ENCODE measurements at places on chromosomes 1 and 21. TPM values are rescaled to one million over a fixed set of nuclear protein-coding genes. Genes with fewer than 3 reads are reported as not detected.

GRCh38 chr1:165942927-165943597, 115.6 kb downstream of the UCK2 start:
- no peak for DNase-seq

- DNase-seq, result no peak
Measured at GRCh38 chr1:201842472-201843027, 13.6 kb downstream of the IPO9 start.

DNA sequence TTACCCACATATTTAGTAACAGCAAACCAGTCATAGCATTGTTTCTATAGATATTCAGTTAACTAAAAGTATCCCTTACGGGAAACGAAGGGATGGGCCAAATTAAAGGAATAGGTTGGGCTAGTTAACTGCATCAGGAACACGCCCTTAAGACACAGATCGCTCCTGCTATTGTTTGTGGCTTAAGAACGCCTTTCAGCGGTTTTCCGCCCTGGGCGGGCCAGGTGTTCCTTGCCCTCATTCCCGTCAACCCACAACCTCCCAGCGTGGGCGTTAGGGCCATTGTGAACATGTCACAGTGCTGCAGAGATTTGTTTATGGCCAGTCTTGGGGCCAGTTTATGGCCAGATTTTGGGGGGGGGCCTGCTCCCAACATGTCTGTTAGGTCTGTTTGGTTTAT, 14.7 kb downstream of the TNFRSF18 start:
- no peak for DNase-seq

GRCh38 chr1:208533746-208534598, 289.8 kb upstream of the PLXNA2 start:
- no peak for DNase-seq

DNA sequence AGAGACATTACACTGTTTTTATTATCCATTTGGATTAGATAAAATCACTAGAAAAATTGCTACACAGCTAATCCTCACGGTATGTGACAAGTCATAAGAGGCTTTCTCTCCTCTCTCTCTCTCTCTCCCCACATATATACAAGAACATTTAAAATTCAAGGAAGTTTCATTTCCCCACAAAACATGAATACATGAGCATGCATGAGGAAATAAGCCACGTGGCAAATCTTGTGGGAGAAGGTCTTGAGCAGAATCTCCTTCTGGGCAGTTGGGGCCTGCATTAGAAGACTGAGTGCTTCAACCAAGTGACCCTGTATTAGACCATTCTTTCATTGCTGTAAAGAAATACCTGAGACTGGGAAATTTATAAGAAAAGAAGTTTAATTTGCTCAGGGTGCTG, 1313.1 kb downstream of the MRPL39 start:
- DNase-seq, result no peak

DNA sequence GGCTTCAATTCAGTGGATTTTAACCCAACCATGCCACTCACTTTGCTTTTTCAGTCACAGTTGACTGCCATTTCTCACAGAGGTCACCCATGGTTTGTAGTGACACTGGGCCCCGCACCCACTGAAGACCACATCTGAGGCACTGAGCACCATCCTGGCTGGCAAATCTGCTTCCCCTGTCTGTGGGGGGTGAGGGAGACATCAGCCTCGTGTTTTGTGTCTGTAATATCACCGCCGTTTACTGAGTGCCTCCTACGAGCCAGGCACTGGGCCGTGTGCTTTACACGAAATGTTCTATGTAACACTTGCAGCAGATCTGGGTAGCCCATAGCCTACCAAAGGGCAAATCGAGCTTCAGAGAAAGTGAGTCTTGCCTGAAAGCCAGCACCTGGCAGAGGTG, 161.8 kb downstream of the PGBD5 start:
- DNase-seq, result no peak

GRCh38 chr1:75274920-75275506, 140.8 kb downstream of the LHX8 start:
- DNase-seq, result no peak

GRCh38 chr1:30842697-30843354, 65.7 kb downstream of the SDC3 start:
- no peak for DNase-seq

DNA sequence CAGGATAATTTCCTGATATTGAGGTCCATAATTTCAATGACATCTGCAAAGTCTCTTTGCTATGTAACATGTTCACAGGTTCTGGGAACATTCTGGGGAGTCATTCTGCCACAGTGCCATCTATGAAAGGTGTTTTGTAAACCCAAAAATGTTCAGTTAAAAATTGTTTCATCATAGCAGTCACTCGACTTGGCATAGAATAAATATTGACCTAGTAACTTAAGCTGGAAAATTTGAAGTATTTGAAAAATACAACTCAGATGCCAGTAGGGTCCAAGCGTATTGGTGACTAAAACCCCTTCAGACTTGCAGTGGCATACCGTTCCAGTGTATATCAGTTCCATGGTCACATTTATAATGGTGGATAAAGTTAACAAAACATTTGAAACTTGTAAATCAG, 6.8 kb downstream of the DESI2 start:
- no peak for DNase-seq

DNA sequence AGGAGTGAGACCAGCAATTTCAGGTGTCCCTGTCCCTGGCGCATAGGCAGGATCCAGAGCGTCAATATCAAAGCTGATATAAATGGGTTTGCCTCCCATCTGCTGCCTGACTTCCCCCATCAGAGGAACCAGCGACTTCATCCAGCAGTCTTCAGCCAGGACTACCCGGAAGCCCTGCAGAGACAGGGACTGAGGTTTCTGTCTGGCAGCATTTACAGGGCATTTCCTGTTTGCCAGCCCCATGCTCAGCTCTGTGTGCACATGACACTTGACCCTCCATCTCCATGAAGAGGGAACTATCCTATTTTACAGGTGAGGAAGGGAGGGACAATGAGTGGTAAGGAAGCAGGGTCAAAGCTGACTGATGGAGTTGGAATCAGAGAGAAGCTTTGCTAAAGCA, 7.2 kb downstream of the AGMAT start:
- no peak for DNase-seq

DNA sequence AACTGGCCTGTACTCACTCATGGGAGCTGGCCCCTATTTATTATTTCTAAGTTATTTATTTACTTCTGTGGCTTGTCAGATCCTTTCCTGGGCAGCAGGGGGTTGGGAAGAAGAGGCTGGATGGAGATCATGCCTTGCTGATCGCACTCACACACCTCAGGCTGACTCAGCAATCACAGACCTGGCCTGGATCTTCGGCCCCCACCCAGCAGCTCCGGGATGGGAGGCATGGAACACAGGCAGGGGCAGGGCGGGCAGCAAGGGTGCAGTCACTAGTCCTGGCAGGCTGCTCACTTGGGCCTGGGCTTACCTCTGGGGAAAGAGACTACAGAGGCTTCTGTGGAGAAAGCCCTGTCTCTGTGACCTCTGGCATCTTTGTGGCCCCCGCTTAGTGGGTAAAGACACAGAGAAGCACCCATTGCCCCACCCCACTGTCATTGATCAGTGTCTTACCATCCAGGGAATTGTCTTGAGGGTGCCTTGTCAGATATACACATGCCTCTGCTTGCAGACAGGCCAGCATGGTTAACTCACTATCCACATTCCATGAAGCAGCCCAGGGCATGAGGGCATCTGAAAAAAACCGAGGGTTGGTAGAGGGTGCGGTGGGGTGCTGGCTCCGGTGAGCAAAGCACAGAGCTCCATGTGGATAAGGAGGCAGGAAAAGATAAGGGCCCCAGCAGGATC, 3.7 kb downstream of the ARTN start:
- DNase-seq, result no peak

Gene PRKAA2
- 4.8 TPM for total RNA-seq

Gene GABRD
- 0.72 TPM for total RNA-seq

Gene TMEM54
- total RNA-seq, result 21.7 TPM

Gene EIF4G3
- total RNA-seq, result 30.3 TPM

Gene MIS18A
- 2.9 TPM for total RNA-seq

Gene HSF2BP
- total RNA-seq, result 11.8 TPM

Gene ACTN2
- 1.4 TPM for total RNA-seq

Gene ACKR1
- total RNA-seq, result 8.4 TPM

Gene RGS16
- total RNA-seq, result 4.6 TPM

Gene LHX8
- total RNA-seq, result 1.7 TPM

Gene UMODL1
- total RNA-seq, result 0.48 TPM

Gene OR2L13
- total RNA-seq, result 3.1 TPM

Gene PNRC2
- total RNA-seq, result 119 TPM

Gene GLMN
- total RNA-seq, result 24.8 TPM

All from umbilical cord (tissue), 2 donors.